ENCODE measurements at places on chromosomes 12 and 14. TPM values are rescaled to one million over a fixed set of nuclear protein-coding genes. Genes with fewer than 3 reads are reported as not detected.

The NPAS3 gene
- 7.1 TPM for total RNA-seq

The RNF212B gene
- total RNA-seq = not detected

The MUCL1 gene
- total RNA-seq = not detected

The PAX9 gene
- 0.48 TPM for total RNA-seq

The HCAR2 gene
- total RNA-seq = 3.8 TPM

The LAG3 gene
- total RNA-seq = 0.21 TPM

Measured in urinary bladder (tissue), 4 donors.